ENCODE measurements at places on chromosomes 16 and 17. TPM values are rescaled to one million over a fixed set of nuclear protein-coding genes. Genes with fewer than 3 reads are reported as not detected.

The TNFRSF13B gene
- not detected for total RNA-seq

The KRTAP3-2 gene
- total RNA-seq, result not detected

The KRTAP9-4 gene
- total RNA-seq, result not detected

The SLC38A7 gene
- total RNA-seq, result 17.9 TPM

The PIK3R5 gene
- total RNA-seq, result 0.62 TPM

The FAM20A gene
- 2.8 TPM for total RNA-seq

The ABCC12 gene
- total RNA-seq, result 1.2 TPM

The CTRB2 gene
- not detected for total RNA-seq

The LDHD gene
- total RNA-seq, result 0.31 TPM

The CA7 gene
- total RNA-seq, result not detected

The PLEKHG4 gene
- 2.3 TPM for total RNA-seq

The MYH8 gene
- total RNA-seq, result 2.0 TPM

The ABCC11 gene
- total RNA-seq, result 0.16 TPM

The KCNG4 gene
- not detected for total RNA-seq

The NFE2L1 gene
- 28.5 TPM for total RNA-seq

The SYT17 gene
- total RNA-seq, result 6.2 TPM

The CA4 gene
- 1.2 TPM for total RNA-seq

The SPATA32 gene
- total RNA-seq, result not detected

The KCNH6 gene
- 0.16 TPM for total RNA-seq

The DBNDD1 gene
- total RNA-seq, result 12.3 TPM

The IL32 gene
- 1.1 TPM for total RNA-seq

The BAIAP3 gene
- total RNA-seq, result 5.8 TPM

The KRTAP2-4 gene
- total RNA-seq, result not detected

The PPL gene
- 0.31 TPM for total RNA-seq

Measured in occipital lobe (tissue), 3 donors.